D721Med (cell line): ENCODE measurements at places on chromosomes 6 and 20.

GRCh38 chr6:125930765-125931418 lies 25.7 kb upstream of the HINT3 start:
- DNase-seq = no peak

GRCh38 chr6:163708466-163708865 lies 293.9 kb downstream of the QKI start:
- no peak for DNase-seq

DNA sequence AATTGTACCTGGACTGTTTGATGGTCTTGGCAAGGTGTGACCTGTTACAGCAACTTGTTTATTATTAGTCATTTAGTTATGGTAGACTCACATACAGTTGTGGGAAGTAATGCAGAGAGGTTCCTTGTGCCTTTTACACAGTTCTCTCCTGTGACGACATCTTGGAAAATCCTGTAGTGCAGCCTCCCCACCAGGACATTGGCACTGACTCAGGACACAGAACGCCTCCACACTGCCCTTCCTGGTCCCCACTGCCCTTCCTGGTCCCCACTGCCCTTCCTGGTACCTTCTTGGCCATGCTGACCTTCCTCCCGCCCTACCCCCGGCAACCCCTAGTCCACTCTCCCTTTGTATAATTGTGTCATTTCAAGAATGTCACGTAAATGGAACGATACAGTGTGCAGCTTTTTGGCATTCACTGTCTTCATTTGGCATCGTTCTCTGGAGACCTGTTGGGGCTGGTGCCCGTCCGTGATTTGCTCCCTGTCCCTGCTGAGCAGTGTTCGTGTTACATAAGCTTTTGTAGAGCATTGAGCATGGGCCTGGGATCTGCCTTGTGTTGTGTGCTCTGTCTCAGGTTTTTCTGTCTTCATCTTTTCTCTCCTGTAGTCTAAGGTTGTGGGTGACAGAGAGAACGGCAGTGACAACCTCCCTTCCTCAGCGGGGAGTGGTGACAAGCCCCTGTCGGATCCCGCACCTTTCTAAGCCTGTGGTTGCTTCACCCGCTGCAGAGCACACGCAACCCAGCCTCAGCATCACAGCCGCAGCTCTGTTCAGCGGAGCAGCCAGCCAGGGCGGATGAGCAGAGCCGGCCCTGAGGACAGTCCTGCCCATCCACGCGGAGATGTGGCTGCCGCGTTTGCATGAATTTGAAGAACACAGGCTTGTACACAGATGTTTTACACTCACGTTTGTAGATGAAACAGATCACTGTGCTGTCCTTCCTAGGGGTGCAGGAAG lies 5.4 kb upstream of the DNAJC5 start:
- DNase-seq = no peak

DNA sequence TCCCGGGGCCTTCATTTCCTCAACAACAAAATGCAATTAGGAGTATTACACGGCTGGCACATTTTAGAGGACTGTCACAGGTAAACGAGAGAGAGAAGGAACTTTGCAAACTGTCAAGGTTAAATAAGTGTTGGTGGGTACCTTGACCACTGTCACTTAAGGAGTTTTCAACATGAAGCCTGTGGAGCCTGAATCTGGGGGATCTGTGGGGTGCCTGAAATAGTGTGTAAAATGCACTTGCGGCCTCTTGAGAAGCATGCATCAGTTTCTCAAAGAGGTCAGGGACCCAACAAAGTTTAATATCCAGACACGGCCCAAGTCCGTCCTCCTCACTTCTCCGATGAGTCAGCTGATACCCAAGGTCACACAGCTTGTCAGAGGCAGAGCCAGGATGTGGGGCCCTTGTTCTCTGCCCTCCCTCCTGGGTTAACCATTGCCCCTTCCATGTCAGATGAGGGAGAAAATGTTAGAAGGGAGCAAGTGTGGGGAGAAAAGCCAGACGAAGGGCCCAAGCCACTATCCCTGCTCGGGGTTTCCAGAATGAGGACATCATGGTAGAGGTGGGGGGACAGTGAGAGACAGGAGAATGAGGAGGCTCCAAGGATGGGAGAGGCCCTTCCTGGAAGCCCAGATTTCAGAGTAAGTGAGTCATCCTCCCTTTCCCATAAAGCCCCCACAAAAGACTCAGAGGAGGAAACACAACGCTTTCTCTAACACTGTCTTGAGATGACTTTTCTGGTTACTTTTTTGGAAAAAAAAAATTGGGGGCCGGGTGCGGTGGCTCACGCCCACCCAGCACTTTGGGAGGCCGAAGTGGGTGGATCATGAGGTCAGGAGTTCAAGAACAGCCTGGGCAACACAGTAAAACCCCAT lies 42.2 kb downstream of the C6orf132 start:
- DNase-seq = no peak

GRCh38 chr6:168244961-168245551 lies 74.5 kb downstream of the DACT2 start:
- DNase-seq = no peak

GRCh38 chr6:136987526-136987925 lies 57.2 kb downstream of the IL20RA start:
- DNase-seq = no peak

GRCh38 chr6:82183642-82184282 lies 63.8 kb downstream of the IBTK start:
- no peak for DNase-seq

DNA sequence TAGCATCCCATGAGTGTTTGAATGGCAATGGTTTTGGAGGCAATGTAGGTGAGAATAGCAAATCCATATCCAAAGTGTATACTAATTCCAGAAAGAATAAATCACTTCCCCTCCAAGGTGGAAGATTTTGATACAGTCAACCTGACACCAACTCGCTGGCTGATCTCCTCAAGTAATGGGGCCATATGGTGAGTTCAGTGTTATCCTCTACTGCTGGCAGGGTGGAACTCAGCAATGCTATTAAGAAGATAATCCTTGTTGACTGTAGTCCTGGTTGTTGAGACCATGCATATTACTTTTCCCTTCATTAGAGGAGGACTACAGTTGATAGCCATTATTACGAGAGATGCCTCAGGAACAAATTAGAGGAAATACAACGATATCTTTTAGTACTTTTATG lies 17.8 kb upstream of the HLA-DQB1 start:
- no peak for DNase-seq

GRCh38 chr20:37389241-37389747 lies 43.4 kb downstream of the SRC start:
- DNase-seq = no peak
